ENCODE measurements at places on chromosomes 1 and 21. TPM values are rescaled to one million over a fixed set of nuclear protein-coding genes. Genes with fewer than 3 reads are reported as not detected.

The FAM43B gene
- total RNA-seq = 0.11 TPM

- DNase-seq = peak; percentile 76
Observed at GRCh38 chr1:94654031-94654430, 112.5 kb upstream of the F3 start.

DNA sequence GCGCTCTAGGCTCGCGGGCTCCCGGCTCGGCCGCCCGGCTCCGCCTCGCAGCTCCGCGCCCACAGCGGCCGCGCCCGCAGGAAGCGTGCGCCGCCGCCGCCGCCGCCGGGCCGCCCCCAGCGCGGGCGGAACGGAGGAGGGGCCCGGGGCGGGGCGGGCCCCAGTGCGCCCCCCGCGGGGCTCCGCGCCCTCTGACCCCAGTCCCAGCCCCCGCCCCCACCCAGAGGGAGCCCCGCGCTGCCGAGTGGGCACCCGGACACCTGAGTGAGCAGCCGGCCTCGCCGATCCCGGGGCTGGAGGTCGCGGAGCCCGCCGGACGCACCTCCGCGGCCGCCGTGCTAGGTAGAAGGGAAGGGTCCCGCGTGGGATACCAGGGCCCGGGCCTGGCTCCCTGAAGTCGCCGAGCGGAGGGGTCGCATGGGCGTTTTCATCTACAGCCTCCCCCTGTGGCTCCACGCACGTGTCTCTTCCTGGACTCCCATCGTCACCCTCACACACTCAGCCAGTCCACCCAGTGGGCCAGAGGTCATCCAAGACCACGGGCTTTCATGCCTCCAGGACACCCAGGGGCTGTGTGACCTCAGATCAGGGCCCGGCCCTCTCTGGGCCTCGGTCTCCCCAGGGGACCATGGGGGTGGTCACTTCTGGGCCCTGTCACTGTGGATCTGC is at the start of gene SDC3:
Gene SDC3 (minus strand): TSS at position 63 of the 669 bp plus-strand sequence. CDS start 172 bp downstream, outside the sequence.
- DNase-seq = peak; percentile 49

The ADCY10 gene
- not detected for total RNA-seq

The PDZK1 gene
- 4.2 TPM for total RNA-seq

- DNase-seq = peak; percentile 69
Observed at GRCh38 chr1:156652131-156652991, 10.4 kb downstream of the BCAN start.

- DNase-seq = peak; percentile 94
Observed at GRCh38 chr1:16164213-16165072, 8.6 kb upstream of the EPHA2 start.

GRCh38 chr1:245863566-245864184 is 643.4 kb downstream of the SMYD3 start:
- DNase-seq = no peak

The AKT3 gene
- 18.7 TPM for total RNA-seq

DNA sequence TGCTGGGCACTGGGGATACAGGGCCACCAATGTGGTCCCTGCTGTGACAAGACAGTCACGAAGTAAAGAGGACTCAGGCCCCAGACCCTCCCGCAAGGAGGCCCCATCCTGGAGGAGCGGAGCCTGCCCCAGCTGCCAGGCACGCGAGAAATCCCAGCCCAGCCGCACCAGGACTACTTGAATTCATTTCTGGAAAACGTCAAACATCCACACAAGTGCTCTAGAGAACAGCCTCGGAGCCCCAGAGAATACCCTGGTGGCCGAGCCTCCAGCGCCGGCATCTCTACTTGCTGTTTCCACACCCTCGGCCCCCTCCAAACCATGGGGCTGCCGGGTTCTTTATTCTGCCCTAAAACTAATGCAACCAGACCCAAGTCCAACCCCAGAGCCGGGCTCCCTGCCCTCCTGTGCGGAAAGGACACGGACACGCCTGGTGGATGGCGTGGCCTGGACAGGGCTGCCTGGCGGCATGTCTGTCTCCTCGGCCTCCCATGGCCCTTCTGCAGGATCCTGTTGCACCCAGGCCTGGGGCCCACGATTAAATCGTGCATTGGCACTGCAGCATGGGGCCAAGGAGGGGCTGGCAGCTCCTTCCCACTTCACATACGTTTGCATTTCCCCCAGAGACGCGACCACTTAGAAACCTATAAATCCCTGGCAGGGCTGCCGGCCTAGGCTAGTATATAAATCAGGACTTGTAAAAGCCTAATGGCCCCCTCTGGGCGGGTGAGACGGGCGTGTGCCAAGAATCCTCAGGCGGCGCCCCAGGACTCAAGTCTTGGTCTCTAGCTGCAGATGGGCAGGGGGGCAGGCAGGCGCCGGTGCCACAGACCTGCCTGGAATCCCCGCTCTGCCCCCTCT is 41.2 kb downstream of the DMRTB1 start:
- DNase-seq = no peak

The FLG gene
- not detected for total RNA-seq

GRCh38 chr21:45032977-45033710 is 41.2 kb upstream of the ADARB1 start:
- DNase-seq = no peak

DNA sequence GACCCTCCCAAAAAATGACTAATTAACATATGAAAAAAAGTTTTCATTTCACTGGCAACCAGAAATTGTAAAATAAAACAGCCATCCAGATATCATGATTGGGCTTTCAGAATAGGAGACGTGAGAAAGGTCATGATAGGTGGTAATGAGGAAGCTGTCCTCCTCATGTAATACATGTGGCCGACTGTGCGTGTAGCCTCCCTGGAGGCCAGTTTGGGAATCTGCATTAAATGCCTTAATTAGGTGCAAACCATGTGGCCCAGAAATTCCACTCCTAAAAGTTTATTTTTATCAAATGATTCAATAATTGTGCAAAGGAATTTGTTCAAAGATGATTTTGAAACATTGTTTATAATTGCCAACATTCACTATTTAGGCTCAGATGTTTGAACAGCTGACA is 127.6 kb upstream of the C1orf105 start:
- no peak for DNase-seq

DNA sequence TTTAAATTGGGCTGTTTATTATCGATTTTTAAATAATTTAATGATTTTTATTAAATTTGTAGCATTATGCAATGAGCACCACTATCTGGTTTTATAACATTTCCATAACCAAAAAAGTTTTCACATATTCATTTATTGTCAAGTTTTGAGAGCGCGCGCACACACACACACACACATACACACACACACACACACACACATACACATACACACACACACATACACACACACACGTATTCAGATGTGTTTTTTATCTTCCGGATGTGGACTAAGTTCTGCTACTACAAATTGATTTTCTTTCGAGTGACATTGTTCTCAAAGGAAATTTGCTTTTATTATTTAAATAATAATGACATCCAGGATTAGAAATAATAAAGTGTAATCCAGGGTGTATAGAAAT is 16.3 kb downstream of the CACHD1 start:
- no peak for DNase-seq

The VAV3 gene
- 0.98 TPM for total RNA-seq

DNA sequence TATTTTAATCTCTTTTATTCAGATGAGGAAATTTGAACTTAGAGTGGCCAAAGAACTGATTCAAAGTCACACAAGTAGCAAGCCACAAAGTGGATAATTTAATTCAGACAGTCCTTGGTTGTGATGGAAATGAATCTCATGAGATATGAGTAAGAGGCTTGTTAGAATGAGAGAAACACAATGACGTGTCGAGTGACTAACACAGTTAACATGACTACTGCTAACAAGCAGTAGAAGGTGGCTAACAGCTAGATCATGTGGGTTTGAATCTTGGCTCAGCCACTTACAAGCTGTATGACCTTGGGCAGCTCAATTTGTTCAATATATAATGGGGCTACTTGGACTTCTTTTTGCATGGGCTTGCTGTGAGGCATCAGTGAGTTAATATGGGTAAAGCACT is 104.5 kb upstream of the LMO4 start:
- DNase-seq = peak; percentile 96

DNA sequence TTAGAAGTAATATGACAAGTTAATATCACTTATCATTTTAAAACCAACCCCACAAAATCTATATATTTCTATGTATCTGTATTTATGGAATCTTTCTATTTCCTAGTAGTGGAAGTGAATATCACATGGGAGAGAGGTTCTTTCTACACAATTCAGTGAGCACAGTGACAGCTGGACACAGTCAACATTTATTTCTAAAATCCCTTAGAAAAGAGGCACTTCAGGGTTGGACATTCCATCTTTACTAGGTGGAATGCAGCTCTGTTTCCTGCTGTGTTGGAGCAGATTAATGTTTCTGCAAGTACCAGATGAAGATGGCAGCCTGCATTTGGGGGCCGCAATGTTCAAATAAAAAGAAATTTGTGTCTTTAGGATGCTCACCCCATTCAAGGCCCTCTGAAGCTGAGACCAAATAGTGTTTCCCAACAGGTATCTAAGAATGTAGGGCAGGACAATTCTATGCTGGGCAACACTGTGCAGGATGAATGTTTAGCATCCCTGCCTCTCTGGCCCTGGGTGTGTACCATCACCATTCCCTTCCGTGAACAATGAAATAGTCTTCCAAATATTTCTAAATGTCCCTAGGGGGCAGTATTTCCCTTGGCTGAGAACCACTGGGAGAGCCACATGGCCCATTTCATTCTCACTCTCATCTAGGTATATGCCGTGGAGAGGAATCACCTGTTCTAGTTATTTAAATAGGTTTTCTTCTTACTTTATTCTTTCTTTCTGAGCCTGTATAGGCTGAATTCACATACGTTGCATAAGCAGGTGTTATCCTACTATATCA is 394.8 kb downstream of the PRDM2 start:
- DNase-seq = peak; percentile 63

GRCh38 chr1:6547301-6547700 is 7.0 kb downstream of the NOL9 start:
- peak; percentile 34 for DNase-seq

The LENEP gene
- not detected for total RNA-seq

The PTGFRN gene
- total RNA-seq = 57.4 TPM

The HSF2BP gene
- 2.4 TPM for total RNA-seq

The HSD3B2 gene
- not detected for total RNA-seq

The TADA1 gene
- 12.4 TPM for total RNA-seq

- DNase-seq = no peak
Observed at GRCh38 chr1:234253732-234254131, 119.5 kb upstream of the COA6 start.

DNA sequence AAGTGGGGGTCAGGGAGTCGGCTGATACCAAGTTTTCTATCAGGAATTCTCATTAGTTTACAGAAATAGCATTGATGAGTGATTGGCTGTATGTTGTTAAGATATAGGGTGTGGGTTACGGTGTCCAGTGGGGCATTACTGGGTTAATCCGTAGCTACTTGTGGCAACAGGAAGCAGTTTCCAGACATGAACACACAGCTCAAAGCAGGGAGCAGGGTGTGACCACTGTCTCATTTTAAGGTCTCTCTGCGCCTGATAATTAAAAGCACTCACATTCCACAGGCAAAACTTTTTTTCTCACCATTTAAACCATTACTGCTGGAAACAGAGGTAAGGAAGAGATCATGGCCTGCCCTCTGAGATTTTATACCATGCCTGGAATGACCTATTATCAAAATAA is 114.9 kb downstream of the SIK1 start:
- no peak for DNase-seq

The RSBN1 gene
- 8.4 TPM for total RNA-seq

- no peak for DNase-seq
Observed at GRCh38 chr1:26031611-26032220, 10.1 kb downstream of the EXTL1 start.

GRCh38 chr1:96361961-96362360 is 359.6 kb upstream of the PTBP2 start:
- no peak for DNase-seq

- no peak for DNase-seq
Observed at GRCh38 chr1:156143765-156144489, 9.5 kb upstream of the SEMA4A start.

The TNFRSF25 gene
- total RNA-seq = 42.5 TPM

The HUNK gene
- total RNA-seq = not detected

DNA sequence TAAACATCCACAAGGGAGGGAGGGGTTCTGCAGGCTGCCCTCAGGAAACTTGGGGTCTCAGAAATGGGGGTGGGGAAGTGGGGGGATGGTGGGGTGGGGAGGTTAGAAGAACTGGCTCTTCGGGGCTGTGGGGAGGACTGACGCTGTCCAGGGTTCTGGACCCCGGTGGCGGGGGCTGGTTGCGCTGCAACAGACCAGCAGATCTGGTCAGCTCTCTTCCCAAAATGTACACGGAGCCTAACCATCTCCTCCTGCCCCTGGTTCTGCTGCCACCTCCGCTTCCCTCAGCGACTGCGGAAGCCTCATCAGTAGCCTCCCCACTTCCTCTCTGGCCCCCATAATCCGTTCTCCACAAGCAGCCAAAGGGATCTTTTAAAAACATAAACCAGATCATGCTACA is 29.3 kb upstream of the C1QA start:
- DNase-seq = no peak

DNA sequence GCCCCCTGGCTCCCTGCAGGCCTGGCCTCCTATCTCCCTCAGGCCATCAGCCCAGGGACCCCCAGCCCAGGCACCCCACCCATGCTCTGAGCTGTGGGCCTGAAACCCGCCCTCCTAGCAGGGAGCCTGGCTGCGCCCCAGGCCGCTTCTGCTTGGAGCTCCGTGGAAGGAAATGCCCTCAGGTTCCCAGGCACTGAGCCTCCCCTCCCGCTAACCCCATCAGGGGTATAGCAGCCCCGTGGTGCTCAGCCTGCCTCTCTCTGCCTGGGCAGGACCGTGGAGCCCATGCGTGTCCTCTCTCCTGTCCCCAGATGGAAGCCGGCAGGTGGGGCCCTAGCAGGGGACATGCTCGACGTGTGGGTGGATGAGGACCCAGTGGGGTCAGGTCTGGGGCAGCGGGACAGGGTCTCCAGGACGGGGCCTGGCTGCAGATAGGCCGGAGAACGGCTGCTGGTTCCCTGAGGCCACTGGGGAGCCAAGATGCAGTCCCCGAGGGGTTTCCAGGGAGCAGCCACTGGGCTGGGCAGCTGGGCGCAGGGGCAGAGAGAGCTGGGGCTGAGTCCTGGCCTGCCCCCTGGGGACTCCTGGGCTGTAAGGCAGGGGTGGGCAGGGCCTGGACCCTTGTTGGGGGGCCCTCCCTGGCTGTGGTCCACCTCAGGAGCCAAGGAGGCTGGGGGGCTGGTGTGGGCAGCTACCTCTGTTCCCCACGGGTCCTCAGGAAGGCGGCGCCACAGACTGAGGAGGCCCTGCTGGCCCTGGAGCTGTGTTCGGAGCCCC is 75.5 kb downstream of the MORN1 start:
- DNase-seq = no peak

The AIM2 gene
- total RNA-seq = not detected

- no peak for DNase-seq
Observed at GRCh38 chr1:28510970-28511440, 5.2 kb downstream of the RCC1 start.

- DNase-seq = no peak
Observed at GRCh38 chr1:166969074-166969677, 6.2 kb downstream of the ILDR2 start.

Data from PC-3 (cell line).